ENCODE measurements at places on chromosomes 2 and 18. TPM values are rescaled to one million over a fixed set of nuclear protein-coding genes. Genes with fewer than 3 reads are reported as not detected.

LRRC30 gene
- total RNA-seq: not detected

RAD51AP2 gene
- total RNA-seq: not detected

NT5C1B gene
- total RNA-seq: not detected

DSG4 gene
- not detected for total RNA-seq

TGOLN2 gene
- 61.7 TPM for total RNA-seq
